ENCODE measurements at places on chromosomes 2 and 18.

GRCh38 chr2:230908092-230908594 is 16.9 kb downstream of the GPR55 start:
- DNase-seq = no peak

- no peak for DNase-seq
These were observed 96.6 kb upstream of the CABLES1 start for GRCh38 chr18:23038712-23039111.

DNA sequence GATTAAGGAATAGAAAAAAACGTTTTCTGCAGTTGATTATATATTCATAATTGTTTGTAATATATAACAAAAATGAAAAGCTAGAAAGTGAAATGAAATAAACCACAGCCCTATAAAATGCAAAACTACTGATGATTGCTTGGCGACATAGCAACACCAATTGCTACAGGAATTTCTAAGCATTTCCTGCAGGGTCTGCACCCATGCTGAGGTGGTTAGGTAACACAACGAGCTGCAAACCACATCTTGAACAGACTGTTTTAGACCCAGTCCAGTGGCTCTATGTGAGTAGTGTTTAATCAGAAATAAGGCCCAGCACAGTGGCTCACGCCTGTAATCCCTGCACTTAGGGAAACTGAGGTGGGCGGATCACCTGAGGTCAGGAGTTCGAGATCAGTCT is 17.2 kb upstream of the UGT1A9 start:
- no peak for DNase-seq

DNA sequence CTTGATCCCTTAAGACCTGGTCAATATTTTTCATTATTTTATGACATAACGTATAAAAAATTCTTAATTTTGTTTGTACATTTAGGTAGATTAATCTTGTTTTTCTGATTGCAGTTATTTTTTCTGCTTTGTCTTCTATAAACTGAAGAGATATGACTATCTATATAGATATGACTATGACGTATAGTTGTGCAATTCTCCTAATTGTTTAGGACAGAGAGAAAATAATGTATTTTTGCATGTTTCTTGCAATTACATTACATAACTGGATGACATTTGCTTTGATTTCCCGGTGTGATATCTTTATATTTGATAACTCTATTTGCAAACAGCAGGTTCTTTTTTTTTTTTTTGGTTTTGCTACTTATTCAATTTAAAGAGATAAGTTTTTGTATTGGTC is 310.2 kb upstream of the REG3G start:
- DNase-seq = no peak

DNA sequence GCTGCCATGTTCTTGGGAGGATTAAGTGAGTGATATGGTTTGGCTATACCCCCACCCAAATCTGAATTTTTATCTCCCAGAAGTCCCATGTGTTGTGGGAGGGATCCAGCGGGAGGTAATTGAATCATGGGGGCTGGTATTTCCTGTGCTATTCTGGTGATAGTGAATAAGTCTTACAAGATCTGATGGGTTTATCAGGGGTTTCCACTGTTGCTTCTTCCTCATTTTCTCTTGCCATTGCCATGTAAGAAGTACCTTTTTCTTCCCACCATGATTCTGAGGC is 291.4 kb downstream of the KCNS3 start:
- no peak for DNase-seq

DNA sequence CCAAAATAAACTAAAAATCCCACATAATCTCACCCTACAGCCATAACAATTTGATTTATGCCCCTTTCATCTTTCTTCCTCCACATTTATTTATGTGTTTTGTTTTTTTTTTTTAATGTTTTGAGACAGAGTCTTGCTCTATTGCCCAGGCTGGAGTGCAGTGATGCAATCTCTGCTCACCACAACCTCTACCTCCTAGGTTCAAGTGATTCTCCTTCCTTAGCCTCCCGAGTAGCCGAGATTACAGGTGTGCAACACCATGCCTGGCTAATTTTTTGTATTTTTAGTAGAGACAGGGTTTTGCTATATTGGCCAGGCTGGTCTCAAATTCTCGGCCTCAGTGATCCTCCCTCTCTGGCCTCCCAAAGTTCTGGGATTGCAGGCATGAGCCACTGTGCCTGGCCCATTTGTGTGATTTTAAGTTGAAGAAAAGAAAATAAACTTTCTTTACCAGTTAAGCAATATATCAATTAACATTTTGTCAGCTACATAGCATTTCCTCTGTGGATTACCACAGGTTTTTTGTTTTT is 35.9 kb upstream of the LPIN2 start:
- no peak for DNase-seq

GRCh38 chr2:41806286-41806685 is 241.5 kb upstream of the PKDCC start:
- no peak for DNase-seq

DNA sequence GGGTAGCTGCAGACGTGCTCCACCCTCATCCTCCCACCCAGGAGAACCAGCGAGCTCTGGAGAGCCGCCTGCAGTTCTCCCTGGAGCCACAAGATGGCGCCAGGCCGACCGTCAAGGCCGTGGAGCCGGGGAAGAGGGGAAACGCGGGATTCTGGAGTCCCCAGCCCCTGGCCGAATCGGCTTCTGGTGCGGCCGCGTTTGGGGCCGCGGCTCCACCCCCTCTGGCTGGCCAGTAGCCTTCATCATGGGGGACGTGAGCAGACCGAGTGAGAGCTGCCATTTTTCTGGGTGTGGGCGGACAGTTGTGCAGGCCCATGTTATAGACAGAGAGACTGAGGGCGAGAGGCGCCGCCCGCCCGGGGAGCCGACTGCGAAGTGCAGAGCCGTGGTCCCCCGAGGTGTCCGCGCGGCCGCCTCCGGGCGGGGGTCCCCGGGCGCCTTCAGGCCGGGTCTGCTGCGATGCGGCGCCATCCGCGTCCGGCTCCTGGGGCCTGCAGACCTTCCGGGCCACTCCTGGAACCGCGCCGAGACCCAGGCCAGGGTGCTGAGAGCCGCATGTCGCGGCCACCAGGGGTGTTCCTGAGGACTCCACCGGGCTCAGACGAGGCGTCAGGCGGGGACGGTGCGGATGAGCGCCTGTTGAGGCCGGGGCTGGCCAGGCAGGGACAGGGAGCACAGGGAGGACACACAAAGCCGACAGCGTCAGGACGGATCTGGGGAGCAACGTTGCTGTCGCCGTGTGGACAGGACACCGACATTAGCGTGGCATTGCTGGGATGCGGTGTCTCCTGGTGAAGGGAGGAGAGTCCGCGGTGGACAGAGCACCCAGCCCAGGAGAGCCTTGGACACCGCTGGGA is 418.2 kb upstream of the HS6ST1 start:
- DNase-seq = peak; percentile 83
